ENCODE measurements at places on chromosomes 3 and 15. TPM values are rescaled to one million over a fixed set of nuclear protein-coding genes. Genes with fewer than 3 reads are reported as not detected.

DNA sequence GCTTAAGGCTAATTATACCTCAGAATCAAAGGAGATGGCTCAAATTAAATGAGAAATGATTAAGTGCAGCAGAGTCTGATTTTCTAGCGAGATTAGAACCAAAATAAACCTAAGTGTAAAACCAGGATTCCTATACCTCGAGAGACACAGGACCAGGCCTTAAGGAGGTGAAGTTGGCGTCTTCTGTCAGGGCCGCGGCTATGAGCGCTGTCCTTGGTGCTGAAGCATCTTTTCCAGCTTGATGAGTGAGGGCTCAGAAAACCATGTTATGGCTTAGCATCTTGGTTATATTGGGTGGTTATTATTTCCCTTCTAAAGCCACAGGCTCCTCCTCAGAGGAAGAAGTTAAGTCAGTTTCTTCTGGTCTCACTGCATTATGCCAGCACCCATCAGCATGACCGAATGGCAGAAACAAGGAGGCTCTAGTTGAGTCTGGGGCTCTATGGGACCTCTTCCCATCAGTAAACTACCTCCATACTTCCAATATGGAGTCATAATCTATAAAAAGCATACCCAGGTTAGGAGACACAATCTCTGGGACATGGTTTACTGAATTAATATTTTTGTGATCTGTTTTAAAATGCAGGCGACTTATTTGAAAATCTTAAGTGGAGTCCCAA, 120.1 kb upstream of the NMNAT3 start:
- DNase-seq, result no peak

GRCh38 chr3:51343918-51344687, 41.0 kb upstream of the MANF start:
- DNase-seq, result no peak

SLC51A gene
- total RNA-seq, result not detected

GRCh38 chr3:66486646-66487045, 14.2 kb downstream of the LRIG1 start:
- no peak for DNase-seq

LMAN1L gene
- total RNA-seq, result not detected

LSMEM2 gene
- total RNA-seq, result not detected

GRCh38 chr3:132538072-132538471, 59.0 kb upstream of the ACKR4 start:
- DNase-seq, result no peak

DNA sequence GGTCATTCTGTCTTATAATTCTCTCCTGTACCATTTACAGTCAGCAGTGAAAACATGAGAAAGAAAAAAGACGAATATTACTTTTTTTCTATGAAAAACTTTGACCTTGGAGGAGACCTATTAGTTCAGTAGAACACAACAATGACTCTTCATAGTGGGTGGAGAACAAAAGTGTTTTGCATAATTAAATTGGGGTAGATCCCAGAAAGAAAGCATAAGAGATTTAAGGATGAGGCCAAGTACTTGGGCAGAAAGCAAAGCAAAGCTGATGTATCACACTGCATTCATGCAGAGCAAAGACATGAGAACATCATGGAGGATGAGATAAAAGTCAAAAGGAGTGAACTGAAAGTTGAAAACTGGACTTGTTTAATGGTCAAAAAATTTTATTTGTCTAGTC, 1273.4 kb downstream of the ROBO2 start:
- no peak for DNase-seq

ATP13A3 gene
- 152 TPM for total RNA-seq

- DNase-seq, result no peak
These were observed 1.7 kb upstream of the C3orf33 start for GRCh38 chr3:155807823-155808222.

DNA sequence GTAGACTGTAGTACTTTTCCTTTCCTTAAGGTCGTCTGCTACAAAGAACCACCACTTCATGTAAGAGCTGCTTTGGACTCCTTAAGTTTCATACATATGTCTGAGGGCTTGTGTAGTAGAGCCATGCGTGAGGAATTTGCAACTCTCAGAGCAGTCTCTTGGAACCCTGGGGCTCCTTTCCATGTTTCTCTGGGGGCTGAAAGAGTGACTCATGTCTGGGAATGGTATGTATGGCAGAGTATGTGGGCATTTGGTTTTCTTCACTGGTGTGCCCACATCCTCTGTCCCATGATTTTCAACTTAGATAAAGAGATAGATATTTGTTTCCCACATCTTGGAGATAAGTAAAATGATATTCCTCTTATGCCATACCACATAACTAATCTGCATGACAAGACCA, 20.6 kb upstream of the RBM5 start:
- DNase-seq, result no peak

DNA sequence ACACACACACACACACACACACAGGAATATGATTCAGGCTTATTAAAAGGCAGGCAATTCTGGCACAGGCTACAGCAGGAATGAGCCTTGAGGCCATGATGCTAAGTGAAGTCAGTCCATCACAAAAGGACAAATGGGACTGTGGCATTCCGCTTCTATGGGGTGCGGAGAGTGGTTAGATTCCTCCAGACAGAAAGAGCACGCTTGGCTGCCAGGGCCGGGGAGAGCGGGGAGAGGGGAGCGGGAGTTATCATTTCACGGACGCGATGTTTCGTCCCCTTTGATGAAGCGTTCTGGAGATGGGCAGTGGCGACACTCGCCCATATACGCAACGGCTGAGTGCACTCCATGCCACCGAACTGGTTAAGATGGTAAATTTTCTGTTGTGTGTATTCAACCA, 58.5 kb upstream of the FAM174B start:
- DNase-seq, result no peak

GRCh38 chr15:62958528-62959363, 83.8 kb upstream of the TPM1 start:
- no peak for DNase-seq

SPINK8 gene
- total RNA-seq, result not detected

DNA sequence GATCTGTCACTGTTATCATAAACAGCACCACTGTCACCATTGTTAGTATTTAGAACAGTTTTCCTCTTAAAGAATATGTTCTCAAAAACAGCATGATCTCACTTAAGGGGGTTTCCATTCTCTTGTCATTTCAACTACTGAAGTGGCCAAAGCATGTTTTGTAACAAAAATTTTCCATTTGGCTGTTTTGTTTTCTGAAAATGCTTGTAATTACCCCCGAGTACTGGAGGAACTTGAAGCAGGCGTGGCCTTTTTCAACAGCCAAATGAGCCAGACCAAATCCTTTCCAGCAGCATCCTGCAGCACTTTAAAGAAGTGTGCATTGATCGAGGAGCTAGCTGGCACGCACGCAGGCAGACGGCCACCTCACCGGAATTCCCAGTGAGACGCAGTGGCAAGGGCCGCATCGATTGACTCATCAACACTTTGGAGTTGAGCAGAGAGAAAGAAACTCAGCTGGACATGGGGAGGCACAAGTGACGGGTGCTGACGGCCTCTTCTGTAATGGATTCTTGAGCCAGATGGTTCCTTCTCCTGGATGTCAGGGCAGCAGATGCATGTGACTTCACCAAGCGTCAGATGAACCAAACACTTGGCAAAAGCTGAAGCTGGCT, 234.3 kb upstream of the IGF1R start:
- DNase-seq, result no peak

GRCh38 chr15:26850161-26850560, 16.7 kb upstream of the GABRA5 start:
- no peak for DNase-seq

HES1 gene
- 19.5 TPM for total RNA-seq

- no peak for DNase-seq
These were observed 356.8 kb upstream of the NR2F2 start for GRCh38 chr15:95973566-95974256.

SLC9C1 gene
- total RNA-seq, result 0.29 TPM

DNA sequence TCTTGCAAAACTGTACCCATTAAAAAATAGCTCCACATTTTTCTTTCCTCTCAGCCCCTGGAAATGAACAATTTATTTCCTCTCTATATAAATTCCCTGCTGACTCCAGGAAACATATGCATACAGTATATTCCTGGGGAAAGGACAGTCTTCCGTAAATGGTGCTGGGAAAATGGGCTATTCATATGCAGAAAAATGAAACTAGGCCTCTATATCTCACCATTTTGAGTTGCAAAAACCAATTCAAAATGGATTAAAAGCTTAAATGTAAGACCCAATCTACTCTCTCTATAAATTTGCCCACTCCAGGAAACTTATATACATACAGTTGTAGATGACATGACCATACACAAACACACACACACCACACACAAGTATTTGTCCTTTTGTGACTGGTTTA, 85.9 kb upstream of the GPR149 start:
- no peak for DNase-seq

DNA sequence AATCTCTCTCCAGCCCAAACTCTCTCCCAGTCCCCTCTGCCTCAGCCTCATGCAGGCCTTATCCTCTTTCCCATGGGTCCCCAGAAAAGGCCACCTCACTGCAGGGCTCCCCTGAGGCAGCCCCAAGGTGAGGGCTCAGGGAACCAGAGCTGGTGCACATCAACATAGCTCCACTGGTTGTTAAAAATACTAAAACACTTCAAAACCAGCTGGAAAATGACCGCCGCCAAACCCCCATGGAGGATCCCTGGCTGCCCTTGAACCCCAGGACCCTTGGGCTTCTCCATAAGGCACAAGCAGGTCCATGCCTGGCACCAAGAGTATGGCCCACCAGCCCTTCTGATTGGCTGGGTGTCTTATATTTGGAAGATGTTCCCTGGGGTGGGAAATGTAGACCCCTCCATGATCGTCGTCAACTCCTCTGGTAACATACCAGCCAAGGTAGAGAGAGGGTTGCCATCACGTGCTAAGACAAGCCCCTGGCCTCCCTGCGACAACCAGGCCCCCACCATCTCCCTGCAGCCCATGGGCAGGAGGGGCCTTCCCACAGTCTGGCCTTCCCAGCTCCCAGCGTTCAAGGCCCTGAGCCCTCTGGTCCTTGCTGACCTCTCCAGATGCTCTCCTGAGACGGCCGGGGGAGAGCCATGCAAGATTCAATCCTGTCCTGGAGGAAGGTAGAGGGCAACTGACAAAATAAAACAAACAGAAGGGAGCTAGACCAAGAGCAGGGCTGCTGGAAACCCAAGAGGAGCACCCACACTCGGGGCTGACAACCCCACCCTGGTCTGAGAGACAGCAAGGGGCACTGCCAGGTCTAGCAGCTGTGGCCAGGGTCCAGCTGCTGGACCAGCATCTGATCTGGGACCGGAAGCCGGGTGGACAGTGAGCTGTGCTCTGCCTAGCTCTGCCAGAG, 132.1 kb upstream of the PRR20G start:
- DNase-seq, result peak; percentile 62

OXTR gene
- total RNA-seq, result 1.1 TPM

DNA sequence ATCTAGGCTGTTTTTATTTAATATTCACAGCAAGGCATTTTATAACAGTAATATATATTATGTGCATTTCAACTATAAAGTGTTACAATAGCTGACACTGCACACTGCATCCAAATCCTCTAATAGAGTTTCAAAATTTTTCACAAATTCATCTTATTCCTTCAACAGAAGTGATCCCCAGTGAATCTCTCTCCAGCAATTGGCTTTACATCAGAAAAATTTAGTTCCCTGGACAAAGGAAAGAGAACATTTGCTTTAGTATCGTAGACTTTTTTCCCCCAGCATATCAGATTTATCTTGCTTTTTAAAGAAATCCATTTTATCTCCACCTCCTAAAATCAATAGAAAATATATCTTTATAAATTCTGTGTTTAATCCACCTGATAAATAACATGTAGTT, 868.6 kb downstream of the TBL1XR1 start:
- DNase-seq, result no peak

- DNase-seq, result no peak
These were observed 39.9 kb upstream of the ARL14 start for GRCh38 chr3:160637086-160637485.

DNA sequence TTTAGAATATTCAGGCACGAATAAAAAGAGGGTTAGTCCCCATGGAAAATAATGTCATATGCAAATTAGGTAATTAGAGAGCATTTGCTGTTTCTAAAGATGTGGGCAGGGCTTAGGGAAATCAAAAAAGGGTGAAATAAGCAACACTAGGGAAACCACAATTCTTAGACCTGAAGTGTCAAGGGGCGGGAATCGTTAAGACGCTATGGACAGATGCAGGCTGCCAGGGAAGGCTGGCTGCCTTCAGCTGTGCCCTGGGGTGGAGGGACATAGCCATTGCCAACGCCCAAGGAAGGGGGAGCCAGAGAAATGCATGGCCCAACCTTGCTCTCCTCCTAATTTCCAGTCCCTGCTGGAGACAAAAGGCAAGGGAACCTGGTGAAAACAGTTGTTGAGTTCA, 141.7 kb upstream of the PROK2 start:
- DNase-seq, result no peak

GRCh38 chr3:30453360-30454039, 152.9 kb upstream of the TGFBR2 start:
- DNase-seq, result no peak

DNA sequence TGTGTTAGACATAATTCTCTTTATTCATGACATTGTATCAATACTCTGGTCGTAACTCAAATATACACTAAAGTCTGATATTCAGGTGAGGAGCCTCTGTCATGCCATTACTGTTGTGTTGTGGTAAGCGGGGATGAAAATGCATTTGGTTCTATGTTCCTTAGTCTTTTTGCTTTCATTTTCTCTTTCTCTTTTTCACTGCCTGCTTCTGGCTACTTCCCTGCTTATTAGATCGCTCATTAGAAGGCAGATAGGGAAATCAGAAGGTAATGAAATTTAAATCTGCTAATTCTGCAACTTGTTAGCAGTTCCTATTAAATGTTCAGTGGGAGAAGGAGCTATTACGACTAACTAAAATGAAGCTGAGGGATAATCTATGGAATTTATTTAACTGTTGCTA, 345.0 kb downstream of the GRM7 start:
- no peak for DNase-seq

DNA sequence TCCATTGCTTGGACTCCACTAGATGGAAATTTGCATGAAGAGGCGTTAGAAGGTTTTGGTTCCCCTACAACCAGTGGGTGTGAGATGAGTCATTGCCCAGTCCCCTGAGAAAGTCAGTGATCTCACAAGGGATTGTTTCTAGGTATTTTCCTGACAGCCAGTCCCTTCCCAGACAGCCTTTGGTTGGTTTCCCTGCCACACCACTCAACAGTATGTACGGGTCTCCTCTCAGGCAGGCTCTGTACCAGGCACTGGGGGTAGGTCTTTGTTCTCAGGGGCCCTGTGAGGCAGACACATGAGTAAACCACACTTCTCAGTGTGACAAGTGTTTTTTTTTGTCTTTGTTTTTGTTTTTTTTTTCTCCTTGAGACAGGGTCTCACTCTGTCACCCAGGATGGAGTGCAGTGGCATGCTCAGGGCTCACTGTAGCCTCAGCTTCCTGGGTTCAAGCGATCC, 4.0 kb downstream of the LAMP3 start:
- DNase-seq, result no peak

- DNase-seq, result peak; percentile 11
These were observed 216.8 kb downstream of the RPLP1 start for GRCh38 chr15:69669446-69669845.

NLGN1 gene
- 11.5 TPM for total RNA-seq

DNA sequence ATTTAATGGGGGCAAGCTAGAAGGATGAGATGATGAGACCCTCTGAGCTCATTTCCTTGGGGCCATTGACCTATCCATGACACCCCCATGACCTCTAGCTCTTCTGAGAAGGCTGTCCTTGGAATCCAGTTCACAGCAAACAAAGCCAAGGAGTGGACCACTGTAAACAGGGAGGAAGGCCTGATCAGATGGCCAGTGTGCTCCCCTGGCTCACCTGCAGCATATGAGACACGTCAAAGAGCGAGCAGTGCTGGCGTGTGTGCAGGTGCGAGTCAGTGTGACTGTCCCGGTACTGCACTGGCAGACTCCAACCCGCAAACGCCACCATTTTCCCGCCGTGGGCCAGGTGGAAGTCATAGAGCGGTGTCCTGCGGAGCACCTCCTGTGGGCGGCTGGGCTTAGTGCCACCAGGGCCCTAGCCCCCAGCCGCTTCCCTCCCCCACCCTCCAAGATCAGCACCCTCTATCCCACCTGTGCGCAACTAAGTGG, 339 bp downstream of the AMT start:
- DNase-seq, result no peak
